ENCODE measurements at places on chromosomes 7 and 10.
A peak's percentile ranks its signal among the peaks of the same experiment; 100 is the strongest.

GRCh38 chr7:82080254-82080927 lies 310.5 kb upstream of the HGF start:
- no peak for DNase-seq

- no peak for DNase-seq
These were observed 536.3 kb downstream of the KCNMA1 start for GRCh38 chr10:77101341-77101740.

- no peak for DNase-seq
These were observed 176.3 kb downstream of the CDK14 start for GRCh38 chr7:90772410-90772809.

- peak; percentile 73 for DNase-seq
These were observed 199.2 kb downstream of the JCAD start for GRCh38 chr10:29860166-29860565.

- DNase-seq, result peak; percentile 30
These were observed 123.6 kb downstream of the SH3PXD2A start for GRCh38 chr10:103731609-103732270.

GRCh38 chr10:119818889-119819270 lies 53.8 kb downstream of the MCMBP start:
- DNase-seq, result no peak

- DNase-seq, result no peak
These were observed 285.6 kb downstream of the PRPF18 start for GRCh38 chr10:13872411-13872810.

DNA sequence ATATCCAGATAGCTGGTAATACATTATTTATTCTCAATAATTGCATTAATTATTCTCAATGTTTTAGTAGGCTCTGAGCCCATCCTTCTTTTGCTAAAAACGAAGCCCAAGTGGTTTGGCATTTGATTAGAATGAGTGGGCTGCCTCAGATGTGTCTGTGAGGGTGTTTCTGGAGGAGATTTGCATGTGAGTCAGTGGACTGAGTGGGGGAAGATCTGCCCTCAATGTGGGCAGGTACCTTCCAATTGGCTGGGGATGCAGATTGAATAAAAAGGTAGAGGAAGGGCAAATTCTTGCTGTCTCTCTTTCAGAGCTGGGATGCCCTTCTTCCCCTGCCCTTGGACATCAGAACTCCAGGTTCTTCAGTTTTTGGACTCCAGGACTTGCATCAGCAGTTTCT lies 290.6 kb upstream of the SMIM30 start:
- DNase-seq, result no peak

DNA sequence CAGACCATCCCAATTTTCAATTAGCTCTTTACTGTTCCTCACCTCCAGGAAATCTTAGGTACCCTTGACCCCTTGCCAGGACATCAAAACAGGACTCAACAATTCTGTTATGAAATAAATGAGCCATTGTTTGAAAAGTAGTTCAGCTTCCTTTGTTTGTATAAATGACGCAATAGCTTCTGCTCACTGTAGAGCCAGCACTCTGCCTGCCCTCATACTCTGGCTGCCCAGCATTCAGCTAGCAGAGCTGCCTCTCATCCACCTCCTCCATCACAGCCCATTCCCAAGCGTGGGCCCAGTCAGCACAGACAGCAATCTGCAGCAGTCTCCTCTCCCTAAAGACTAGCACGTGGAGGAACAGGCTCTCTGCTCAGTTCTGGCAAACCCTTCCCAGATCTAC lies 478.6 kb downstream of the GRID1 start:
- no peak for DNase-seq

- no peak for DNase-seq
These were observed 11.5 kb downstream of the IGFBP3 start for GRCh38 chr7:45909561-45909960.

GRCh38 chr10:48681740-48682139 lies 2.9 kb upstream of the WDFY4 start:
- no peak for DNase-seq

GRCh38 chr7:117827862-117828261 lies 45.4 kb downstream of the CTTNBP2 start:
- DNase-seq, result peak; percentile 65

DNA sequence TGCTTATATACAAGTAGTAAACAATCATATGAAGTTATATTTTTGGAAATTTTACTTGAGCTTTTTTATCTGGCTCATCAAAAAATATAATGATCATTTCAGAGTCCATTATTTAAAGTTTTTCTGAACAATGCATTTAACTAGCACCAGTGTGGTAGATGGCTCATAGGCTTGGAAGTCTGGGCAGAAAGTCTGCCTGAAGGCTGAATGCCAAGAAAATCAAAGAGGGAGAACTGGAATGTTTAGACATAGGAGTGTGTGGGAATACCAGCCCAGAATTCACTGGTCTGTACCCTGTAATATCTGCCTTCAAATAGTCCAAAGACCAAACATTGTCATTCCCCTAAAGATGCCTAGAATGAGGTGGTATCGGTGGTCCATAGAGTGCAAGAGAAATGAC lies 40.3 kb upstream of the ANK3 start:
- peak; percentile 92 for DNase-seq

DNA sequence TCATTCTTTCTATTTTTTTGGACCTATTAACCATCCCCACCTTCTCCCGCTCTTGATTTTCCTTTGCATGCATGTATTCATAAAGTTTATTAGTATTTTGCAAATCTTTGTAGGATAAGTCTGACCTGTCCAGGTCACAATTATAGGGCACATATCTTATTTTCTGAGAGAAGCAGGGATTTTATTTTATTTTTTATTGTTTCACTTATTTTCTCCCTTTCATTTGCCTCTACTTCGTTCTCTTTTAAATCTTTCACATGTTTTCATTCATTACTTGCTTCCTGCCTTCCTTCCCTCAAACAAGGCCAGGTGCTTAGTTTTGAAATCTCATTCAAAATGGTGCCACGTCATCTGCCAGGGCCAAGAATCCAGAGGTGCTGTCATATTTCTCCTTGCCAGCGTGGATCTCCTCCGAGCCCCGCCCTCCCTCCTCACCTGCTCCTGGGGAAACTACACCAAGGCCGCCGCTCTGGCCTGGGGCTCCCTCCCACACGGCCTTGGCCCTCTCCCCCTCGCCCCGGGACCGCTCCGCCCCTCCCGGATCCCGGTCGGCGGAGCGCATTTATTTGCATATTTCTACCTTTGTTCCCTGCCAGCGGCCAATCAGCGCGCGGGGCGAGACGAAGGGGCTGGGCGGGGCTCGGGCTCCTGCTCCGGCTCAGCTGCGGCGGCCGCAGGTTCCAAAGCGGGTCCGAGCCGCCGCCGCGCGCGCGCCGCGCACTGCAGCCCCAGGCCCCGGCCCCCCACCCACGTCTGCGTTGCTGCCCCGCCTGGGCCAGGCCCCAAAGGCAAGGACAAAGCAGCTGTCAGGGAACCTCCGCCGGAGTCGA lies at the start of gene TSPAN13:
Gene TSPAN13 (plus strand): TSS at position 654 of the 830 bp plus-strand sequence. CDS start 213 bp downstream, outside the sequence.
- peak; percentile 73 for DNase-seq

DNA sequence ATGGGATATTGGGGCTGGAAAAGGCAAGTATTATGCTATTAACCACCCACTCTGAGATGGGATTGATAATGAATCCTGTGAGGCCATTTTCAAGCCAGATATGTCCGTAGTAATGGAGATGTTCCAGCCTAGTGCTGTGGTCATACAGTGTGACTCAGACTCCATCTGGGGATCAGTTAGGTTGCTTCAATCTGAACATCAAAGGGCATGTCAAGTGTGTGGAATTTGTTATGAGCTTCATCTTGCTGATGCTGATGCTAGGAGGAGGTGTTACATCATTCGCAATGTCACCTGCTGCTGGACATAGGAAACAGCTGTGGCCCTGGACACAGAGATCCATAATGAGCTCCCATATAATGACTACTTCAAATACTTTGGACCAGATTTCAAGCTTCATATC lies 144.7 kb downstream of the PLCE1 start:
- peak; percentile 58 for DNase-seq

- no peak for DNase-seq
These were observed 146.5 kb downstream of the TMEM178B start for GRCh38 chr7:141220263-141220880.

- no peak for DNase-seq
These were observed 433.6 kb downstream of the ACTR3B start for GRCh38 chr7:153193144-153193595.

DNA sequence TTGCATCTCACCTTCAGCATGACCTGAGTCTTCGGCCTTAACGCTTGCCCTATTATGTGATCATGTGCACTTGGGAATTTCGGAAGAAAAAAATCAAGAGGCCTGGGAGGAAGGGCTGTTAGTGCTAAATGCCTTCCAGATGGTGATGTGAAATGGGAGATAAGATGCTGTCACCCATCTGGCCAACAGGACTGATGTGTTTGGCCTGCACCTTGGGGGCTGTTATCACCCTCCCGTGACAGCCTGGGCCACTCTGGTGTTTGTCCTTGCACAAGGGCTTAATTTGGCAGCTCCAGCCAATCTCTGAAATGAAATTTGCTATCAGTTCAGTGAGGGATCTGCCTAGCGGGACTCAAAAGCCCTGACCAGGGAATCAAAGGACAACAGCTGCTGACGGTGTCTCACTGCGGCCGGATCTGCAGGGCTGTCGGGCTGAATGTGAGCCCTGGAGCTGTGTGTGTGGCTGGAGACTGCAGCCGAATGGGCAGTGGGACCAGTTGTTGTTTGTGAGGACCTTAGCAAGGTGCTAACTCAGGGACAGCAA lies 131.4 kb upstream of the BTBD16 start:
- DNase-seq, result peak; percentile 48

DNA sequence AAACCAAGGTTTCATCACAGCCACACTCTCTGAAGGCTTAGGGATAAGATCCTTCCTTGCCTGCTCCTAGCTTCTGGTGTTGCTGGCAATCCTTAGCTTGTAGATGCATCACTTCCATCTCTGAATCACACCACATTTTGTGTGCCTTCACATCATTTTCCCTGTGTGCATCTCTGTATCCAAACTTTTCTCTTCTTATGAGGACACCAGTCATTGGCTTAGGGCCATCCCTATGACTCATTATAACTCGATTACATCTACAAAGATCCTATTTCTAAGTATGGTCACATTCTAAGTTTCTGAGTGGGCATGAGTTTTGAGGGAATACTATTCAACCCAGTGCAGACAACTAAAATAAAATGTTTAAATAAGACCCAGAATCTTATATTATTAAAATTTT lies 121.7 kb downstream of the C7orf25 start:
- DNase-seq, result peak; percentile 45

- DNase-seq, result peak; percentile 43
These were observed 26.4 kb downstream of the DRGX start for GRCh38 chr10:49369216-49370162.

DNA sequence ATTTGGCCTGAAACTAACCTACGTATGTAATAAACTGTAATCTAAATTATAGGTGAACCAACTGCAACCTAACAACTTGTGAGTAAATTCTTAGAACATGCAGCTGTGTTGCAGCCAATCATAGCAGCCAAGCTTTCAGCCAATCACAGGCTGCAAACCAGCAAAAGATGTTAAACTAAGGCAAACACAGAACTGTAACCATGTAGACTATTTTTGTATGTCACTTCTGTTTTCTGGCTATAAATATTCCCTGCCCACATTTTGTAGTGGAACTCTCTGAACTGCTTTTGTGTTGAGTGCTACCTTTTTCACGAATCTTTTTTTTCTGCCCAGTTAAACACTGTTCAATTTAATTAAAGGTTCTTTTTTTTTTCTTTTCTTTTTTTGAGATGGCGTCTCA lies 28.2 kb upstream of the ZPBP start:
- no peak for DNase-seq

DNA sequence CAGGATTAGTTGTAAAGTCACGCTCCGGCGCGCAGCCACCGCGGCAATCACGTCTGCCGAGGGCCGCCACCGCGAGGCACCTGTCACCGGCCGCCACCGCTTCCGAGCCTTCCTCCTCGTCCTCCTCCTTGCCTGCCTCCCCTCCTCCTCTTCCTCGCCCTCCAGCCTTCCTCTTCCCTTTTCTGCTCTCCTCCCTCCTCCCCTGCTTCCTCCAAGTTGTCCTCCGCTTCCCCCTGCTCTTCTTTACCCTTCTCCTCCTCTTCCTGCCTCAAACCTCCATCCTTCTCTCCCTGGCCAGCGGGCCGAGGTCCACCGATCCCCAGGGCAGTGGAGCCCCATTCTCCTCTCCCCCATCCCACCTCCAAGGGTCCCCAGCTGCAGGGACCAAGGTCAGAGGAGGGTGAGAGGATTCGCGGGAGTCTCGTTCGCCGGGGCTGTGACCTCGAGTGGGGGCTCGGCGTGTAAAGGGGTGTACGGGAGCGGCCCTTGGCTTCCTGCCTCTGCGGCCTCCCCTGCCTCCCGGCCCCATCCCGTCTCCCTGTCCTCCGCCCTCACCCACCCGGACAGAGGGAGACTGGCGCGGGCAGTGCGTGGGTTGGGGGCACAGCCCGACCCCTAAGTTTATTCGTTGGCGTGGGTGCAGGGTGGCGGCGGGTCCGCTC lies 89.5 kb upstream of the PAX2 start:
- DNase-seq, result no peak

DNA sequence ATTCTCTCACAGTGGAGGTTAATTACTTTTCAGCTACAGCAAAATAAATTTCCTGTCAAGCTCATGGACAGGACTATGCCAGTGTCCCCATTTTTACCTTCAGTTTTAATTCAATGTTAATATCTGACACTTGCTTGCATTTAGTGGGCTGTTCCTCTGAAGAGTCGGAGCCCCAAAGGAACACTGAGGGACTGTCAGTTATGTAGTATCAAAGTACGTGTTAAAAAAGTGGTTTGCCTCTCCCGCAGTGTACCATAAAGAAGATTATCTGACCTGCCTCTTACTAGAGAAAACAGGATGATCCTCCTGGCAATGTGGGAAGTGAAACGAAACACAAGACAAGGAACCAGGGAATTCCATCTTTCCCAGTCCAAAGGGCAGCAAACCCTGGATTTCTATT lies 1010.9 kb upstream of the PHF14 start:
- no peak for DNase-seq

- peak; percentile 56 for DNase-seq
These were observed 57.3 kb upstream of the CAPZA2 start for GRCh38 chr7:116805100-116805544.

DNA sequence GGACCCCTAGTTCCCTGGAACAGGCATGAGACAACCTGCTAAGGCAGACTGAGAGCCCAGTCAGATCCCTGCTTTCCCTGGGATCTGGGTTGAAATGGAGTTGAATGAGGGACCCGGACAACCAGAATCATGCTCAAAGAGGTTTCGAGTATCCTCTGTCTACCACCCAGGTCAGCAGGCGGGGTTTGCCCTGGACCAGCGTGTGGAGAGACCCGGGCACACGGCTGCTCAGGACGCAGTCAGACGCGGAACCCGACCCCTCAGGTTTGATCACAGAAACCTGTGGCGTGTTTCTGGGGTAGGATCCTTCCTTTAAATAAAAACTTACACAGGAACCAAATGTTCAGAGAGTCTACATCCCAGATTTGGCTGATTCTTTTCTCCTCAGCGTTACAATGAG lies 330.6 kb downstream of the PTPRN2 start:
- DNase-seq, result no peak

- peak; percentile 91 for DNase-seq
These were observed 141.7 kb upstream of the ITGB1 start for GRCh38 chr10:33099748-33100147.

DNA sequence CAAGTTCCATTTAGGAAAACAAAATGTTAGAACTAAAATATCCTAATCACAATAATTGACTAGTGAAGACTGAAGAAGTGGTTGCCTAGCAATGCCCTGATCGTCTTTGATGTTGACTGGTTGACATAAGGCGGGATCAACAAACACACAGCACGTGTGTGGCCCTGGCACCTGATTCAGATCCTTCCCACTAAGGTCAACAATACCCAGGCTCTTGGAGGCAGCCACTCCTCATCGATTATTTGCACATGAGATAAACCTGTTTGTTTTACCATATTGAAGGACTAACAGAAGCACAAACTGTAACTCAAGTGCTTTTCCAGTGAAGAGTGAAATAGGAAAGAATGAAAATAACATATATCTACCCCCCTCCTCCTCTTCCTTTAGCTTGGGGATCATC lies 15.6 kb downstream of the FANK1 start:
- no peak for DNase-seq

- DNase-seq, result no peak
These were observed 314.8 kb downstream of the POM121L12 start for GRCh38 chr7:53350241-53350640.

Measured in EH (cell line).